KBM-7 (cell line): ENCODE measurements at places on chromosomes 13 and 19.

GRCh38 chr13:66180836-66181235, 1049.3 kb downstream of the PCDH9 start:
- DNase-seq = no peak

- no peak for DNase-seq
These were observed 7.9 kb upstream of the HSH2D start for GRCh38 chr19:16135430-16136127.

DNA sequence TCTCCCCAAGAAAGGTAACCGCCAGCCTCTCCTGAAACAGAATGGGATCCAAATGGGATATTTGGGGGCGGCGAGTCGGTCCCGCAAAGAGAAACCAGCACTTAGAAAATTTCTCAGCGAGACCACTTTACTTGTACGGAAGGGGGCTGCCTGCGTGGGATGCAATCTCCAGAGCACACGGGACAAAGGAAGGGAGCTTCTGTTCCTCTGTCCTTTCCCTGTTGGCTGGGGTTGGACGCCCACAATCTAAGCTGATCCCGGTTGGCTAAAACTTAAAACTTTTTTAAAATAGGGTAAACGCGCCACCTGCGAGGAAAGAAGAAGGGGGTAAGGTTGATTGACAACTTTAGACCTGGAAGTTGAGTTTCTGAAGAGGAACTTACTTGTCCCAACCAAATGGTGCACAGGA, 826 bp upstream of the BSG start:
- DNase-seq = peak; percentile 73

DNA sequence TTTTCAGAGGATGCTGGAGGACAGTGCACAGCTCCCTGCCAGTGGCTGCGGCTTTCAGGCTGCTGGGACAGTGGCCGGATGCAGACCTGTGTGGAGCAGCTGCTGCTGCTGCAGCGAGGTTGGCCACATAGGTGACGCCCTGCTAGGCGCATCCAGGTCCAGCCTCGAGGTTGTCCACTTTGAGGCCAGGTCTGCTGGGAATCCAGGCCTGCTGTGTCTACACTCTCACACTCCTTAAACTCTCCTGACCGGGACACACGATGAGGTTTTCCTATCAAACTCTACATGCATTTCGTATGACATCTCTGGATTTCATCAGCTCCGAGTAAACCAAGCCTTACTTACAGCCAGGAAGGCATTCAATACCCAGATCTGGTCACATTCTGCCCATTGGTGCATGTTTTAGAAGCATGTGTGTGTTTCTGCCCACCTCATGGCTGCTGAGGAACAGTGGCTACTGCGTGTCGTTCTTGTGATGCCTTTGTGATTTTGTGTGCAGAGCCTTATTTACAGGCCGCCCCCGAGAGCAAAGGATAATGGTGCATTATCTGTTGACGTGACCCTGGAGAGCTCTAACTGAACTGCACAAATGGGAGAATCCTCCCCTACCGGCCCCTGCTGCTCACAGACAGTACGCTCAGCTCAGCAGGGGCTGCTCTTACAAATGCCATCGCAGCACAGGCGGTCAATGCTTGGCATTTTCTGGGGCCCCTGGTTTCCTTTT, 12.3 kb upstream of the MCF2L start:
- DNase-seq = no peak

DNA sequence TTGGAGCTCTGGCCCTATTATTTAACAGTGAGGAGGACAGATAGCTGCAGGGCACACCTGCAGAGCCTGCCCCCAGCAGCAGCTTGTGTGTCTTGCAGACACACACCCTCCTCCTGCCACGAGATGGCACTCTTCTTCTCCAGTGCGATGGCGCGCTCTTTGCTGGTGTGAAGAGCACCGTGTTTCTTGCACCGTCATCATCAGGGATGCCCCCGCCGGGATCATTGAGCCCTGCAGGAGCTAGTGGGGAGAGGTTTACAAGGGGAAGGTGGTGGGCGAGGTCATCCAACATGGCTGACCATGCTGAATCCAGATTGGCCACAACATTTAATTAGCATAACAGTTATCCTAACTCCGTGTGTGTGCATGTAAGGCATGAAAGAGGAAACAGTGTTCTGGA, 105.6 kb downstream of the RAB20 start:
- DNase-seq = peak; percentile 82

GRCh38 chr19:16327911-16328823, 3.5 kb downstream of the KLF2 start:
- peak; percentile 98 for DNase-seq

- DNase-seq = no peak
These were observed 277.1 kb downstream of the IRS2 start for GRCh38 chr13:109509154-109509900.

- no peak for DNase-seq
These were observed 130.9 kb downstream of the SHISA2 start for GRCh38 chr13:25920931-25921330.

GRCh38 chr19:7540761-7541474, 5.4 kb downstream of the PNPLA6 start:
- DNase-seq = no peak

- no peak for DNase-seq
These were observed 4.4 kb downstream of the JAK3 start for GRCh38 chr19:17843292-17843827.

GRCh38 chr13:55467476-55467875, 1673.2 kb upstream of the PRR20A start:
- no peak for DNase-seq

DNA sequence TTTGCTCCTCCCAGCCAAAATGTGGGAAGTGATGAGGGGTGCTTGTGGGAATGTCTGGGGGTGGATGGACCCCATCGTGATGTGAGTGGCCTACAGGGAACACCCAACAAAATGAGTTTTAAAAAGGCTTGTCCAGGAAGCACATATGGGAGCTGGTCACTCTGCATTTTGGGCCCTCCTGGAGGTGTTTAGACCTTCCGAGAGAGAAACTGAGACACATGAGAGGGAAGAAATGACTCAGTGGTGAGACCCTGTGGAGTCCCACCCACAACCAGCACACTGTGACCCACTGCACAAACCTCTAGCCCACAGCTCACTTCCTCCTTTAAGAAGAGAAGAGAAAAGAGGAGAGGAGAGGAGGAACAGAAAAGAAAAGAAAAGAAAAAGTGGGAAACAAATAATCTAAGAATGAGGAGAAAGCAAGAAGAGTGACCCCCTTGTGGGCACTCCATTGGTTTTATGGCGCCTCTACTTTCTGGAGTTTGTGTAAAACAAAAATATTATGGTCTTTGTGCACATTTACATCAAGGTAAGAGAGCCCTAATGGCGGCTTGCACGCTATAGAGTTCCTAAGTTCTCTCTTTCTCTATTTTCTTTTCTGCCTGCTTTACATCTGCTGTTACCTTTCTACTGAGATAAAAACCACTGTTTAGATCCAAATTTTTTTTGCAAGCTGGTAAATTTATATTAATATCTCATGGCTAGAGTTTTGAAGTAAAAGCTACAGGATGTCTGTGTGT, 13.3 kb upstream of the LILRB1 start:
- DNase-seq = no peak

- no peak for DNase-seq
These were observed 6.3 kb downstream of the VSTM2B start for GRCh38 chr19:29532097-29532496.

GRCh38 chr19:8323781-8324185, 2.5 kb downstream of the RPS28 start:
- DNase-seq = no peak

DNA sequence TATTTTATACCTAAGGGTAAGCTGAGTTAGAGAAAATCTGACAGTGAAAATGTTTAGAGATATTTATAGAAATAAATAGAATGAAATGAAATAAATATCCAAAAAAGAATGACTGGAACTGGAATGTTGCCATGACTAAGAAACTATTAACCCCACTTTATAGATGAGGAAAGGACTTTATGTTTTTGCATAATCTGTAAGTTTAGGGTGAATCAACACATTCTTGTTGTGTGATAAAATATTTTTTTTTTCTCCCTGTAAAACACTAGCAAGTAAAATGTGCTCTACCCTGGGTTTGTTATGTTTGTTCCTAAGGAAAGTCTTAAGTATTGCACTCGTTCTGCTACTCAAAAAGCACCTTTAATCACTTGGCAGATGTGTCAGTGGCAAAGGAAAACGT, 83.8 kb upstream of the KL start:
- no peak for DNase-seq

DNA sequence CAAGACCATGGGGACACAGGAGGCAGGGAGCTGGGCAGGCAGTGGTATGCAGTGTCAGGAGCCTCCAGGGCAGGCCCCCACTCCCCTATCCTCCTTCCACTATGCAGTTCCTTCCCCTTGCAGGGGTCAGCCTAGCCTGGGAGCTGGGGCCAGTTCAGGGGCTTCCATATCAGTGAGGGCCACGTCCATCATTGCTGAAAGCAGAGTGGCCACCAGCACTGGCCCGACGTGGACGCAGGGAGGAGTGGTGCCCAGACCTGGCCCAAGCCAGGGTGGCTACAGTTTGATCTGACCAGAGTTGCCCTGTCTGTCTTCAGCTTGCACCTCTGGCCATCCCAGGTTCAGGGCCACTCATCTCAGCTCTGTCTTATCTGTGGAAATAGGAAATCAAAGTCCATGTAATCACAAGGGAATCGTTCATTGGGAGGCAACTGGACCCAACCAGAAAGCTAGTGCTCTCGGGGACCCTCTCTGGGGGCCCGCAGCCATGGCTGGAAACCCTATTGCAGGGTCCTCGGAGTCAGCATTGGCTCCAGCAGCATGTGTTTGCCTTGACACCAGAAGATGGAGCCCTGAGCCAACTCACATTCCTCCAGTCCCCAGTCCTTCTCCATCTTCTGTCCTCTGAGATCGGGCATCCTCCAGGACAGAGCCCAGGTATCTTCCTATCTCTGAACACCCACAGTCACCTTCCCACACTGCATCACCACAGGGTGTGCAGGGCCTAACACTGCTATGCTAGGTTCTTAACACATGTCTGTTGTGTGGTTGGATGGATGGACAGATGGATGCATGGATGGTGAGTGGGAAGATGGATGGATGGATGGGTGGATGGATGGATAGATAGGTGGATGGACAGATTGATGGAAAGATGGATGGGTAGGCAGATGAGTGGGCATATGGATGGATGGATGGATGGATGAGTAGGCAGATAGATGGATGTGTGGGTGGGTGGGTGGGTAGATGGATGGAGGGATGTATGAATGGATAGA, 75.7 kb upstream of the KCTD15 start:
- DNase-seq = no peak

DNA sequence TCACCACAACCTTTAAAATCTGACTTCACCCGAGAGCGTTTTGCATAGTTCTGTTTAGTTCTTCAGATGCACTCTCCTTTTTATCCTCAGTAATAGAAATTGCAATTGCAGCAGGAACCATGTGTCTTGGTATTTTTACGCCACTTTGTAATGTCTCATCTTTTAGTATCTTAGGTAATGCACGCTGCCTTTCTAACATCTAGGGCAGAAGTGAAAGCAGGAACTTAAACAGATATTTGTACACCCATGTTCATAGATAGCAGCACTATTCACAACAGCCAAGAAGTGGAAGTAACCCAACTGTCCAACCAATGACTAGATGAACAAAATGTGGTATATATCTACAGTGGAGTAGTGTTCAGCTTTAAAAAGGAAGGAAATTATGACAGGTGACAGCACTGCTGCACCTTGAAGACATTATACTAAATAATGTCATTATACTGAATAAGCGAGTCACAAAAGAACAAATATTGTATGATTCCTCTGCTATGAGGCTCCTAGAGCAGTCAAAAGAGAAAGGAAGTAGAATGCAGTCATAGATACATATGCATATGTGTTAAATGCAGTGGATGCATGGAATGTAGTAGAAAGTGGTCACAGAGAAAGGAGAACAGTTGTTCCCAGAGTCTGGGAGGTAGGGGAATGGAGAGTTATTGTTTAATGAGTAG, 105.9 kb upstream of the GJB6 start:
- DNase-seq = no peak

DNA sequence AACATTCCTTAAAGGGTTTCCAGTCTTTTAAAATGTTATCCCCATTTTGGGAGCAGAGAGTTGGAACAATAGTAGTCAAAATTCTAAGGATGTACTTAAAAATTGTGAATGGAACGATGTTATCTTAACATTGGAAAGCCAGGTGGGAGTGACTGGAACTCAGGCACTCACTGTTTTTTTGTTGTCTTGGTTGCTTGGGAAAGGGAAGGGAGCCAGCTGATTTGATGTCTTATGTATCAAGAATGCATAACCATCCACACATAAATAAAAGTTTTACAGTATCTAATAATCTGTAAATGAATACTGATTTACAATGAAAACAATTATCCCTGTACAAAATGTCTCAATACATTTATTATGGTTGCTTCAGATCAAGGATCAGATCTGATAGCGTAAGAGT, 88.7 kb downstream of the SLC10A2 start:
- DNase-seq = no peak

- DNase-seq = no peak
These were observed 57.1 kb downstream of the ALOX5AP start for GRCh38 chr13:30792285-30793000.

GRCh38 chr19:47821460-47822020, at the start of gene CRX:
Gene CRX, plus strand, starts transcription at chr19:47821937. Its CDS starts 12,507 bp downstream, at chr19:47834444.
- no peak for DNase-seq

GRCh38 chr19:47881757-47882156, 4.4 kb downstream of the SULT2A1 start:
- DNase-seq = no peak

GRCh38 chr13:108495646-108496361, 133.6 kb upstream of the MYO16 start:
- DNase-seq = peak; percentile 23

- no peak for DNase-seq
These were observed 1.3 kb downstream of the ZNF433 start for GRCh38 chr19:12034198-12034597.

DNA sequence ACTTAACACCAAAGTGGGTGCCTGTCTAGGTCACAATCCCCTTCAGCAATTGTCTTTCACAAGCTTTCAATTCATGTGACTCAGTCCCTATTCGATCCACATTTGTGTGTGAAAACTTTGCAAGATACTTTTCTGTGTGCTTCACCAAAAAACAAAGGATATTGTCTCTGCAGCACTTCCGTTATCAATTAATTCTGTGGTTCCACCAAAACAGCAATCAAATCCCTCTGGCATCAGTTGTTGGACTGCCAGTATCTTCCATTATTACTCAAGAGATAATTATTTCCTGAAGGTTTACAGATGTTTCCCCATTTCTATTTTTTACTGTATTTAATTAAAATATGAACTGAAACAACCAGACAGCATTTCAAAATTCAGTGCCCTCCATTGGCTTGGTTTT, 481.4 kb downstream of the SUCLA2 start:
- peak; percentile 11 for DNase-seq

DNA sequence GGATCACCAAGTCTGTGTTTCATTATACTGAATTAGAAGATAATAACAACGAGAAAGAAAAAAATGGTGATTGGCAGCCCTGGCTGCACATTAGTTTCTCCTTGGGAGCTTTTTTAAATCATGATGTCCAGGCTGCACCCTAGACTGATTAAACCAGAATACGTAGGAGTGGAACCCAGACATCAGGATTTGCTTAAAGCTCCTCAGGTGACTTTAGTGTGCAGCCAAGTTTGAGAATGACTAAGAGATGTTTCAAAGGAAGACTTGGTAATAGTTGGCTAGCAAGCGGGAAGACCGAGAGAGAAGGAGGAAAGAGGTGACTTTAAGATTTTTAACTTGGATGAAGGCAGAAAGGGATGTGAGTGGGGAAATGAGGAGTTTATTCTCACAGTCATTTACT, 71.4 kb upstream of the SERP2 start:
- DNase-seq = no peak
